Activated CD4-positive, alpha-beta T cell treated with anti-CD3 and anti-CD28 coated beads, Interleukin-2, amount 10 ng/mL, durations not matched to agents 24 days and 14 days (primary cell): ENCODE measurements at places on chromosomes 2 and 18. TPM values are rescaled to one million over a fixed set of nuclear protein-coding genes. Genes with fewer than 3 reads are reported as not detected.
A peak's percentile ranks its signal among the peaks of the same experiment; 100 is the strongest.

Gene ARHGEF33
- total RNA-seq, result 0.09 TPM in 1 of 2 replicates, not detected in the other

Gene TYMS
- total RNA-seq, result 269 and 276 TPM in 2 replicates

Gene ZNF142
- total RNA-seq, result 59.6 and 60.9 TPM in 2 replicates

Gene GAL3ST2
- total RNA-seq, result 0.52 and 1.2 TPM in 2 replicates

Gene DDX18
- 150 and 157 TPM in 2 replicates for total RNA-seq

Gene FASTKD2
- 39.1 and 39.2 TPM in 2 replicates for total RNA-seq

Gene RUFY4
- total RNA-seq, result 0.52 and 1.8 TPM in 2 replicates

Gene SIGLEC15
- total RNA-seq, result not detected in 2 replicates

Gene RNF152
- 0.37 and 0.92 TPM in 2 replicates for total RNA-seq

Gene GRHL1
- total RNA-seq, result 1.2 and 2.1 TPM in 2 replicates

DNA sequence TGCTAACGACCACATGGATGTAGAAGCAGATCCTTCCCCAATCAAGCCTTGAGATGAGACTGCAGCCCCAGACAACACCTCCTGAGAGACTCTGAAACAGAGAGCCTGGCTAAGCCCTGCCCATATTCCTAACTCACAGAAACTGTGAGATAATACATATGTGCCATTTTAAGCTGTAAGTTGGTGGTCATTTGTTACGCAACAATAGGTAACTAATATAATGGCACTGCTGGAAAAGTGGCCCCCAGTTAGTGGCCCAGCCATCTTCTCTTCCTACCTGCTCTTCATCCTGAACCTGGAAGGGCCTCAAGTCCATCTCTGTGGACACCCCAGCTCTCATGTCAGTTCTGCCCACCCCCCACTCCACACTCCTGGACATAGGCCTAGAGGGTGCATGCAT lies 144.0 kb downstream of the TMEM17 start:
- DNase-seq, result no peak

DNA sequence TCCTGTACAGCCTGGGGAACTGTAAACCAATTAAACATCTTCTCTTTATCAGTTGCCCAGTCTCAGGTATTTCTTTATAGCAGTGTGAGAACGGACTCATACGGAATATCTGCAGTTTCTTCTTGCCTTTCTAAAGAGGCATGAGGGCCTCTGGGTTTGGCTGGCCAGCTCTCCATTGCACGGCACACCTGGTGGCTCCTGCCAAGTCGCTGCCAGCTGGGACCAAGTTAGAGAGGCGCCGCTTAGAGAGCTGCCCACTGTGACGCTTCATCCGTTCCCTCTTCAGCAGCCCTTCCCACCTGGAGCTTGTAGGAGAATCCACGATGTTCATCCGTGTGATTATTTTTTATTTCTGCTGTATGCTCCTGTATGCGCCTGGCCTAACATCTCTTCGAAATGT lies 195.4 kb downstream of the TWIST2 start:
- DNase-seq, result no peak

GRCh38 chr2:121043827-121044222 lies 241.2 kb downstream of the TFCP2L1 start:
- DNase-seq, result no peak

DNA sequence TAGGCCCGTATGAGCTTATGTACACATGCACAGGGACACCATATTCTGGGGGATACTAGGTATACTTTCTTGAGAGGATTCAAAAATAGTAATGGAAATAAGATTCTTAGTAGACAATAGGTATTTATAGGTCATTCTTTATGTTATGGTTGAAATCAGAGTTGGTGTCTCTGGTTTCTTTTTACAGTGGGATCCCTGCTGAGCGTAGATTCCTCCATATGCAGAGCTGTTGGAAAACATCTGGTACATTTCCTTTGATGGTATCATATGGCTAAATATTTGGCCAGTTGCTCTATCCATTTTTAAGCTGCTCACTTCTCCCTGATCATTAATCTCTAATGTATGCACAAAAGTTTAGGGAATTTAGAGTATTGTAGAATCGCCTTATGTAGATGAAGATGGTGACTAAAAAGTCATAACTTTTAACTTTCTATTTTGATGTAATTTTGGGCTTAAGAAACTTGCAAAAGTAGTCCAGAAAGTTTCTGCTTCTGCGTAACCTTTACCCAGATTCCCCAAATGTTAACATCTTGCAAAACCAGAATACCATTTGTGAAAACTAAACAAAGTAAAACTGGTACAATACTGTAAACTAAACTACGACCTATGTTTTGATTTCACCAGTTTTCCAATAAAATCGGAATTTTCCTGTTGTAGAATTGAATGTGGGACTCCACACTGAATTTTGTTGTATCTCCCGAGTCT lies 5.4 kb downstream of the ARHGAP28 start:
- no peak for DNase-seq

- DNase-seq, result no peak
These were observed 14.1 kb downstream of the ACKR3 start for GRCh38 chr2:236583621-236584203.

DNA sequence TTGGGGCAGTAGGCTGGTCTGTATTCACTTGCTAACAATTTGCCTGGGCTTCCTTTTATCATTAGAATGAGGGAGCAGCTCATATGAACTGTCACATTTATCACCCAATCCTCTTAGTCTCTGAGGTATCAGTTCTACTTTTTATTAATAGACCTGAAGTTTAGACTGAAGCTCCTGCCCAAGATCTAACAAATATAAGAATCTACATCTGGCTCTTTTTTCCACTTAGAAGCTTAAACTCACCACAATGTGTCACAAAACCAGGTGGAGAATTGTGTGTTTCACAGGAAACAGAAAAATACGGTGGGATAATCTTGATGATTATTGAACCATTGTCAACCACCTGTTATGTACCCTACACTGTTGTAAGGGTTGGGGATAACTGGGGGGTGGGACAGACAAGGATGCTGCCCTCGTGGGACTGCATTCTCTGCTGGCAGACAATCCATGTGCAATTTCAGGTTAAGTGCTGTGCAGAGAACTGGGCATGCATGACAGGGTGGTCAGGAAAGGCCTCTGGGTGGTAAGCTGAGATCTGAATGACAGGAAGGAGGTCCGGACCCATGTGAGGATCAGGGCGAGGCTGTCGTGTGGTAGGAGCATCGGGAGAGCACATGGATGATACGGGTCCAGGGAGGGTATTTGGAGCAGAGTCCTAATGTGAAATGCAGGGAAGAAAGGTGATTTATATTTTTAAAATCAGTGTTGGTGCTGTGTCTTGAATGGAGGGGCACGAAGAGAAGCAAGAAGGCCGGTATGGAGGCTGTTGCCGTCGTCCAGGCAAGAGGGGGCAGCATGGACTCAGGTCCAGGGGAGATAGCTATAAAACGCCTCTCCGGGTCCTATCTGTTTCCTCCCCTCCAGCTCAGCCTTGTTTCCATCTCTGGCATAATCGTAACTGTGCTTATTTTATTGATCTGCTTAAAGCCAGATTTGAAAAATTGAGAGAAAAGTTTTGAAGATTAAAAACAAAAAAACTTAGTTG lies 17.6 kb downstream of the MYL12B start:
- DNase-seq, result peak; percentile 53

DNA sequence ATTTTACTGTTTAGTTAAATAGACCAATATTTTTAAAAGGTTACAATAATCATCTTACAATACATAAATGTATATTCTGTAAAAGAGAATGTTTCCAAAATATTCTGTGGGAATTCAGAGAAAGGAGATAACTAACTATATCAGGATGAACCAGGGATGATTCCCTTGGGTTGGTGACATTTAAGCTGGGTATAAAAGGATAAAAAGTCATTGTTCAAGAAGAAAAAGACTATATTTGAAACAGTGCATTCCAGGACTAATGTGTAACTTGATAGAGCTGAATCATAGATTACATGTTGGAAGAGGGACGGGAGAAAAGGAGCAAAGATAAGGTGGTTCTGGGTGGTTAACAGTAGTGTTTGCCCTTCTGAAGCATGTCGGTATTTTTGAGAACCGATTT lies 10.1 kb downstream of the RASGRP3 start:
- DNase-seq, result no peak

GRCh38 chr2:117057016-117057415 lies 757.5 kb upstream of the DDX18 start:
- DNase-seq, result no peak

- DNase-seq, result peak; percentile 69
These were observed 36.0 kb downstream of the FARP2 start for GRCh38 chr2:241391892-241392665.

DNA sequence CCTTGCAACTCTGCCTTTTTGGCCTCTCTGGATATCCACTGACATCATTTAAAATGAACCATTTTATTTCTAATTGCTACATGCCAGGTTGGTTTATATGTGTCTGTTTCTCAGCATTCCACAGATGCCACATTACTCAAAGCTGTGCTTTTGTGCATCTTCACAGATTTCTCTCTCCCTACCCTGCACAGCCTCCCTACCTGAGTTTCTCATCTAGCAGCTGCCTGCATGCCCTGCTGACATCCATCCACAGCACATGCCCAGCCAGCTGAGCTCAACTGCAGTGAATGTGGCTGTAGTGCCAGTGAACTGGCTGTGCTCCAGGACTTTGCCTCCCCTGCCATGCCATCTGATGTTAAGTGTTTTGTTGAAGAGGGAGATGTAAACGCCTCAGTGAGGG lies 44.5 kb downstream of the PKP4 start:
- DNase-seq, result peak; percentile 41

- DNase-seq, result no peak
These were observed 90.8 kb downstream of the AP1S3 start for GRCh38 chr2:223746611-223747010.

- no peak for DNase-seq
These were observed 178.9 kb downstream of the AGAP1 start for GRCh38 chr2:235672720-235673119.

DNA sequence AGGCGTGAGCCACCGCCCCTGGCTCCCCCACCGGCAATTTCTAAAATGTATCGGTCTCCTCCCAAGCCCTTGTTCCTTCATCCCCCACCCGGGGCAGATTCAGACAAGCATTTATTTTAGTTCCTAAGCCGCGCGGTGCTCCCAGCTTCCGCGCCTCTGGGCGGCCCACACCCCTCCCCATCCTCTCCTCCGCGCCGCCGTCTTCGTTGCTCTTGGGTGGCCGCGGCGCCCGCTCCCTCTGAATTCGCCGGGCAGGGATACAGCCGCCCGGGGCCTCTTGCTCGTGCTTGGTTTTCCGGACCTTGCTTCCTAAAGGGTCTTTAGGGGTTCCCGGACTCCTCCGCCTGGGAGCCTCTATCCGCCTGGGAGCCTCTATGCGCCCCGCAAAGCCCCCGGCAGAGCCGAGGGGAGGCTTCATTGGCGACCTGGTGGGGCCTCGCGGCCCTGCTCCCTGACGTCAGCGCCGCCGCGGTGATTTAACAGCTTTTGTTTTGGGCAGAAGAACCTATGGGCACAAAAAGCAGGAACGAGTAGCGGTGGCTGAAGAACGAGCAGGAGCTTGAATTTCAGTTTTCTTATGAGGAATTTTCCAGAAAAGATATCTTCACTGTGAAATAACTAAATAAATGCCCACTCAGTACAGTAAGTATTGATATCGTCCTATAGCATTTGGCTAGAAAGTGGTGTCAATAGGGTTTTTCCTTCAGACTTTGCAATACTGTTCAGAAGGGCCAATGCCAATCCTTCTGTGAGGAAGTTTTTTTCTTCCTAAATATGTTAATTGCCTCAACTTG lies 37.3 kb downstream of the PRKRA start:
- peak; percentile 94 for DNase-seq

- no peak for DNase-seq
These were observed 56.8 kb downstream of the SH3BP4 start for GRCh38 chr2:235008584-235009044.

DNA sequence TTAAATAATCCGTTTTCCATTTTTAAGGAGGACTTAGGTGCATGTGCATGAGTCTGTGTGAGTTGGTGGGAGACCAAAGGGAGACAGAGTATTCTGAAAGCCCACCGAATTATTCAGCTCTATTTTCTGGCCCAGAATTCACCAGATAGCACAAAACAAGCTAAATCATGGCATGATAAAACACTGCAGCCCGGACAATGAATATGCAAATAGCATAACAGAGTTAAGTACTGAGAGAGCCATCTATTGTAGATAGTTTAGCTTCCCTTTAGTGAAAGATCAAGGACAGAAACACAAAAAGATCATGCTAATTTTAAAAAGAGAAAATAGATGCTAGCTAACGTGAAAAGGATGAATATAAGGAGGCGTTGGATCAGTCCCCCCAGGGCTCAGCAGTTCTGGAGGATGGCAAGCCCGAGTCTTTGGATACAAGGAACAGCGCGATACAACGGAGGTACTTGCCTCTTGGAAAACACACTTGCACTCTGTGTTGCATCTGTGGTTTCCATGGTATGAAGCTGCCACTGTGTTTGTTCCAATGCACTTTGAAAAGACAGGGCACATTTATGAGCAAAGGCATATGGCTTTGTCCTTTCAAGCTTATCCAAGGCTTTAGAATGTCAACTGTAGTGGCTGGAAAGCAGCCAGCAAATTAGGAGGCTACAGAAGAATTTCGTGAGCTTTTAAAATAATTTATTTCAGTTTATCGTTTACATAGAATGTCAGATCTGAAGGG lies 119.9 kb downstream of the LYPD1 start:
- DNase-seq, result no peak

DNA sequence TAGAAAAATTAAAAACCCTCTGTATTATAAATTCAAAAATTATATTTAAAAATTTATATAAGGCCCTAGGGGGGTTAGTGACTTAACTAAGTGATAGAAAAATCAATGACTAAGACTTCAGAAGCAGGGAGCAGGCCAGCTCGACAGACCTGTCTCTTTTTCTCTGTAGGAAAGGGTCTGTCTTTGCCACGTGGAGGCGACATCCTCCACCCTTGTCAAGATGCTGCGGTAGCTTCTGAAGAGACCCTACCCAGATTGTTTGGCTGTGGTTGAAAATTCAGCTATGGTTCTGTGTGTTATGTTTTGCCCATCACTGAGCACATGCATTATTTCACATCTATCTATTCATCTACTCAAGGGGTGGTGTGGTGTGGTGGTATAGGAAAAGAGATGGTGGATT lies 8.2 kb upstream of the SLC4A3 start:
- no peak for DNase-seq

DNA sequence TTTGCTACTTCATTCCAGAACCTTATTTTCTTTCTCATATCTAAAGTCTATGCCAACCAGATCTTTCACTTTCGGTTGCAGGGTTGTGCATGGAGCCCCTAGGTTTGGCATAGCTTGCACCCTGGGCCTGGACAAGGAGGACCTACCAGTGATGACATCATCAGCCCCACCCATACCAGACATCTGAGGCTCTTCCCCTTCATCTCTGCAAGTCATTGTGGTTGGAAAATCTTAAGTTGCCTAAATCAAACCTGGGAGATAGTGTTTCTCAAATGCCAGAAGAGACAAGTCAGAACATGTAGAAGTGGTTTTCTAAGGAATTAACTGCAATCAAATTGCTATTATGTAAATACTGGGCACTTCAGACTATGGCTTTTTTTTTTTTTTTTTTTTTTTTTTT lies 363.3 kb downstream of the ZNF516 start:
- DNase-seq, result no peak
